ENCODE measurements at places on chromosomes 7 and 10. TPM values are rescaled to one million over a fixed set of nuclear protein-coding genes. Genes with fewer than 3 reads are reported as not detected.

Gene ZNF117
- total RNA-seq: 4.8 TPM

Gene ERV3-1
- 7.7 TPM for total RNA-seq

Gene PRKCQ
- 0.93 TPM for total RNA-seq

Gene HBP1
- 25.1 TPM for total RNA-seq

Gene TFR2
- 1.8 TPM for total RNA-seq

Gene KCNMA1
- total RNA-seq: 44.5 TPM

Gene COL17A1
- 115 TPM for total RNA-seq

Gene CYP3A7
- not detected for total RNA-seq

Gene AKR1C8
- not detected for total RNA-seq

Gene CNNM2
- 29.3 TPM for total RNA-seq

Gene NXPH1
- total RNA-seq: 0.30 TPM

Gene PSD
- 4.2 TPM for total RNA-seq

Gene ABCC2
- 0.45 TPM for total RNA-seq

Gene IGFBP1
- not detected for total RNA-seq

Gene SPDYE1
- not detected for total RNA-seq
